ENCODE measurements at places on chromosomes 5 and 9.

- DNase-seq = peak; percentile 49
Measured at GRCh38 chr5:111942661-111943401, 185.8 kb upstream of the NREP start.

DNA sequence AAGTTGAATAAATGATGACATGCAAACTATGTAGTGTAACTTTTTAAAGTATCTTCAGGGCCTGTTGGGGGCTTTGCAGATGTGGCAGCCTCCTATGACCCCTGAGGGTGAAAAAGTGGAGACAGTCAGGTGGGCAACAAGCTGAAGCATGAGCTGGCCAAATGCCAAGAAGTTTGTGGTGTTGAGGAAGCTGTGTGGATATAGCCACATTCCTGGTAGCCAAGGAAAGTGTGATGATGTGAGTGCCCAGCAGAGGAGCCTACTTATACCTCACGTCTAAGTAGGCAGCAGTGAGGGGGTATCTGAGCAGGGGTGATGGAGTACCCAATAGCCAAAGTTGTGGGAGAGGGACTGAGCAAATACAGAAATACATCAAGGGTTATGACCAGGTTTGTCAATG lies 621.2 kb upstream of the CDH6 start:
- DNase-seq = no peak

GRCh38 chr5:39020458-39020857 lies 53.7 kb downstream of the RICTOR start:
- no peak for DNase-seq

DNA sequence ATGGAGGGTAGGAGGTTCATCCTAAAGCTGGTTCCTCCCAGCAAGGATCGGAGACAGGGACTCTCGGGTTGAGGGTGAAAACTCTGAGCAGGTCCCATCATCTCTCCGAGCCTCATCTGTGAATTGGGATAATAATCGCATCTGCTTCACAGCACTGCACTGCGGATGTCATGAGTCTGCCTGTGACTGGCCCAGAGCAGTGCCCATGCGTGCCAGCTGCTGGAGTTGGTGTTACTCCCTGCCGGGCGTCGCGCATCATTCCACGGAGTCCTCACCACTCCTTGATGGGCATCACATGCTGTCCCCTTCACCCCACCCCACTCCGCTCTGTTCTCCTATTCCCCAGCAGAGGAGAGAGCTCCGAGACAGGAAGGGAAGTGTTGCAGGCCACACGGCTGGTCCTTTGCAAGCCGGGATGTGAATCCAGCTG lies 35.1 kb upstream of the ORM1 start:
- no peak for DNase-seq

GRCh38 chr9:129164246-129164930 lies 13.7 kb downstream of the IER5L start:
- peak; percentile 92 for DNase-seq
